ENCODE measurements at places on chromosomes 13 and 19.

- no peak for DNase-seq
These were observed 15.7 kb downstream of the ZNF627 start for GRCh38 chr19:11612816-11613511.

DNA sequence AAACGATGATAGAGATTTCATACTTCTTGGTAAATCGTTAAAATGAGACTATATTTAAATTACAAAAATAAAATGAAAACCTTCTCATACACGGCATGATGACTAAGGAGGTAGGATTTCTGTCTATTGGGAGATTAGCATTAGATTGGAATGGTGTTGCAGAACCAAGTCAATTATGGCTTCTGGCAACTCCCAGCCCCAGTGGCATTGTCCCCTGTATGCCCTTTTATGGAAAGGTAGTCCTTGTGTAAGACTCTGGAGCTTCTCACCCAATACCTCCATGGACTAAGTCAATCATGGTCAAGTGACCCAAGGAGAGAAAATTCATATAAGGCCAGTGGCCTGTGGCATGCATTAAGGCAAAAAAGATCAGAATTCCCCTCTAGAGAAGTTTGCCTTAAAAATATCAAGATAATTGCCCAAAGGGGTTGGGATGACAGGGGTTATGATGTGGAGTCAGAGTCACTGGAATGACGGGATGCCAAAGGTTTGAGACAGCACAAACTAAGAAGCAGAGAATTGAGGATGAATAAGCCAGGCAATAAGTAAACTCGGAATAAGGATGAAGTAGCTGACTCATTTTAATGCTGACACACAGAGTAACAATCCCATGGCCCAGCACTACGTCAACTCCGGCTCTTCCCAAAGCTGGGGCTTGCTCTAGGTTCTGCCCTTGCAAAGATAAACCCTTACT is 57.8 kb upstream of the POSTN start:
- peak; percentile 97 for DNase-seq

GRCh38 chr19:39397360-39398296 is 6.5 kb downstream of the MED29 start:
- DNase-seq = peak; percentile 81

DNA sequence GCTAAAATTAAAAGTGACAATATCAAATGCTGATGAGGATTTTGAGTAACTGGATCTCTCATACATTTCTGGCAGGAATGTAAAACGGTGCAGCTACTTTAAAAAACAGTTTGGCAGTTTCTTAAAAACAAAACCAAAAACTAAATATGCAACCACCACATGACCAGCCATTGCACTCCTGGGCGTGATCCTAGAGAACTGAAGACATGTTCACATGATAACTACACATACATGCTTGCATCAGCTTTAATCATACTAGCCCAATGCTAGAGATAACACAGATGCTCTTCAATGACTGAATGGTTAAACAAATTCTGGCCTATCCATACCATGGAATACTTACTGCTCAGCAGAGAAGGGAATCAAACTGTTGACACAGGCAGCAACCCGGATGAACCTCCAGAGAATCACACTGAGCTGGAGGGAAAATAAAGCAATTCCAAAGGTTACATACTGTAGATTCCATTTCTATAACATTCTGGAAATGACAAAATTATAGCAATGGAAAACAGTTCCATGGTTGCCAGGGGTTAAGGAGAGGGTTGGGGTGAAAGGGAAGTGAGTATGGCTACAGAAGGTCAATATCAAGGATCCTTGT is 25.5 kb upstream of the NAXD start:
- DNase-seq = no peak

DNA sequence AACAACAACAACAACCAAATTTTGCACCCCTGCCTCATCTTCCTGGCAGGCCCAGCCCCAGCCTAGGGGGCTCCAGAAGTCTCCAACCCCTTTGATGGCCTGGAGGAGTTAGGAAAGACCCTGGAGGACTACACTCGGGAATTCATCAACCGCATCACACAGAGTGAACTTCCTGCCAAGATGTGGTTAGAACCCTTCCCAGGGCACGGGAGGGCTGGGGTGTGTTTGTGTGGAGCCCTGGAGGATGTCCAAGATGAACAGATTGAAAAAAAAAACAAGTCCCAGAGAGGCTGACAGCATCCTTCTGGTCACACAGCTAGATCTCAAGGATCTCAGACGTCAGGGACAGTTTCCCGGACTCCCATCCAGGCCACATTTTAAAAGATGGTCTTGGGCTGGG is 13.3 kb downstream of the APOC1 start:
- DNase-seq = peak; percentile 53

GRCh38 chr13:45406421-45406820 is 11.8 kb downstream of the SLC25A30 start:
- no peak for DNase-seq

DNA sequence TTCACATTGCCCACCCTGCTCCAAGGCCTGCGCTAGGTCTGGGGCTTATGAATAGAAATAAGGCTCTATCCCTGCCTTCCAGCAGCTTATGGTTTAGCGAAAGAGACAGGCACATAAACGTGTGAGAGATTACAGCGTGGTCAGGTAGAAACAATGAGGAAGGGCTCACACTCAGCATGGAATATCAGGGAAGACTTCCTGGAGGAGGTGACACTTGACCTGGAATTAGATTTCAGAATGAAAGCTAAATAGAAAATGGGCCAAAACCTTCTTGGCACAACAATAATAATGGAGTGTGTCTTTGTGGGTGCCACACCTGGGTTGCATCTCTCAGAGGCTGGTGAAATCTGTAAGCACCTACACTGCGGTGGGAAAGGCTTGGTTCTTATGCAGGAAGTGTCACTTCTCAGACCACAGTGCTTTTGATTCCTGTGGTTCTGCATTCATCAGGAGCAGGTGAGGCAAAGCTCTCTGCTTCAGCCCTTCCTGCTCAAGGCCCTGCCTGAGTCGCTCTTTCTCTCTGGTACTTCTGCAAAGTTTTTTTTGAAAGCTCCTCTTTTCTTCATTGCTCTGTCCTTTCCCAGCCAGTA is 430.3 kb downstream of the ZNF536 start:
- DNase-seq = no peak

DNA sequence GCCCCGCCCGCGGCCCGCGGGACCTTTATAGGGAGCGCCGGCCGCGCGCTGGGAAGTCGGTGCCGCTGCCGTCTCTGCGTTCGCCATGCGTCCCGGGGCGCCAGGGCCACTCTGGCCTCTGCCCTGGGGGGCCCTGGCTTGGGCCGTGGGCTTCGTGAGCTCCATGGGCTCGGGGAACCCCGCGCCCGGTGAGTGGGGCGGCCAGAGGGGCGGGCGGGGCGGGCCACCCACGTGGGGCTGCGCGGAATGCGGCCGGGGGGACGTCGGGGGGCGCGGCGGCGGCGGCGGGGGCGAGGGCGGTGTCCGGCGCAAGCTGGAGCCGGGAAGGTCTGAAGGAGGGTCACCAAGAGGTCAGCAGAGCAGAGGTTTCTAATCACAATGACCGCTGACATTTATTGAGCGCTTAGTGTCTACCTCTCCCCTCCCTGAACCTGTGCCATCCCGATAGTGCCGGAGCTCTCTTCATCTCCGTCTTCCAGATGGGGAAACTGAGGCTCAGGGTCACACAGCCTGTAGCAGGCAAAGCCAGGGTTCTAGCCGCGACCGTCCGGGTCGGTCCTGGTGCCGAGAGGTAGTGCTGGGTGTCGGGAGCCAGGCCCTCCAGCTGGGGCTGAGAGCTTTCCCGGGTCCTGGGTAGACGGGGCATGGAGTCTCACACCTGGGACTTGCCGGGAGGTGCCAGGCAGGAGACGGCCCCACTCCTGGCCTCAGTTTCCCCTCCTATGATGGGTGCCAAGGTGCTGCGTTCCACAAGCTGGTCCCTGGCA is at the start of gene FSTL3:
Gene FSTL3 (plus strand): TSS at position 54 of the 767 bp plus-strand sequence. CDS start 32 bp downstream, at position 86.
- peak; percentile 64 for DNase-seq

Data from foreskin fibroblast (primary cell).